GM13977 (cell line): ENCODE measurements at places on chromosomes 11 and 22.

- no peak for DNase-seq
Observed at GRCh38 chr11:41522391-41522790, 62.9 kb upstream of the LRRC4C start.

GRCh38 chr22:44486538-44486937, 11.5 kb downstream of the RTL6 start:
- DNase-seq = no peak

DNA sequence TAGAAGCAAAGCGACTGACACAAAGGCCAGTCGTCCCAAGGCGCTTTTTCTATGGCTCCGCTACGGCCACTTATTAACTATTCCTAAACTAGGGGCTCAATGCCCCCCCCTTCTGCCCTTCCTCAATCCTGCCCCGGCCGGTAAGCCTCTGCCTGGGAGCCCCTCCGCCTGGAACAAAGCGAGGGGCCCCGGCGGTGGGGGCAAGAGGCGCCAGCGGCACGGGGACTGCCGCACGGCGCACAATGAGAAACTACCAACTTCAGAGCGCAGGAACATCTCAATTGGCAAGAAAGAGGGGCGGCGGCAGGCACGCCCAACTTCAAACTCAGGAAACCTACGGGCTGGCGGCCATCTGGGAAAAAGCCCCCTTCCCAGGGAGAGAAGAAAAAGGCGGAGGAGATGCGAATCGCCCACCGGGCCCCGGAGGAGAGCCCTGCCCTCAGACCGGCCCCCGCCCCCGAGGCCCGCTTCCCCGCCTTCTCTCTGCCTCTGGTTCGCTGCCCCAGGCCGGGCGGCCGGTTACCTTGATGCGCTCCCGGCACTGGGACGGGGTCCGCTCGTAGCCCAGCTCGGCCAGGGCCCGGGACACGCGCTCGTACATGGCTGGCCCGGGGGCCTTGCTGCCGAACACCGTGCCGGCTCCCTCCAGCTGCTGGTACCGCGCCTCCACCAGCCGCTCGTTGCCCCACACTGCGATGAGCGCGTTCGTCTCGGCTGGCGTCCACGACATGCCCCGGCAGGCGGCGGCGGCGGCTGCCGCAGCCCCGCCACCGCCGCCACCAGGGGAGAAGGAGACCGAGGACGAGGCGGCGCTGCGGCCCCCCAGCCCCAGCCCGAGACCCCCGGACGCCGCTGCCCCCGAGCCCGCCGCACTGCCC, 619 bp downstream of the MSANTD2 start:
- peak; percentile 71 for DNase-seq

GRCh38 chr22:33544707-33545106, 375.6 kb downstream of the LARGE1 start:
- no peak for DNase-seq

DNA sequence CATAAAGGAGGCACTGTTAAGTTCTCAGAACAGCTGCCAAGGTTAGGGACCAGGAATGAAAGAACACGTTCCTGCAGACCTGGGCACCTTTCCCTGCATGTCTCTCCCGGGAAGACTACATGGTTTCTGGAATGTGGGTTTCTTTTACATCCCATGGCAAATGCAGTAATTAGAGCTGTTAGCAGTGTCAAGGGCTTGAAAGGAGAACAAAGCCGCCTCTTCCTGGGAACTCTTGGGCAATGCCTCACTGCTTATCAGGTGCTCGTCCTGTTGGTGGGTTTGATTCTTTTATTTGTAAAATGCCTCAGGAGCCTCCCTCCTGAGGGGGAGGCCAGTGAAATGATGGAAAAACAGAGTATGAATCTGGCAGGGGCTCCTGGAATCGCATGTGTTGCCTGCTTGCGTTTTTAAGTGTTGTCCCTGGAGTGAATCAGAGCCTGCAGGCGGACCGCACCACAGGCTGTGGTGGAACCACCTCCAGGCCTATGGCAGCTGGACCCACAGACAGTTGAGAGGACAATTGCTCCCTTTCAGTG, 723 bp upstream of the C22orf31 start:
- no peak for DNase-seq

DNA sequence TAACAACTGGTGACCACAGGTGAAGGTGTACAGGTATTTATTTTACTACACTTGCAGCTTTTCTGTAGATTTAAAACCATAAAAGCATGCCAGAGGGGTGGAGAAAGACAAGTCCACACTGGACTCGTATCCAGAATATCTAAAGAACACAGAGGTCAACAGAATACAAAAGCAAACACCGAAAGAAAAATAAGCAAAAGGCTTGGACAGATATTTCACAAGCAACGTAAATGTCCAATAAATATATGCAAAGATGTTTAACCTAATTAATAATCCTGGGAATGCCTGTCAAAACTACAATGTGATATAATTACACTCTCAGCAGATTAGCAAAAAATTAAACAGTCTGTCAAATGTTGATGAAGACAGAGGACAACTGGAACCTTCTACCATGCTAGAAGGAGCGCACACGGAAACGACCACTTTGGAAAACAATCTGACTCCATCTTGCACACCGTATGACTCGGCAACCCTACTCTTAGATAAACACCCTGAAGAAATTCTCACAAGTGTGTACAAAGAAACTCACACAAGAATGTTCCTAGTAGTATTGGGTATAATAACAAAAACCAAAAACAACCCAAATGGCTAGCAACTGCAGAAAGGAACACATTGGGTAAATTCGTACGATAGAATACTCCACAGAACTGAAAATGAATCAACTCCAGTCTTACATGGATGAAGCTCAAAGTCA, 27.2 kb downstream of the GNB1L start:
- DNase-seq = no peak

GRCh38 chr22:49487950-49488349, 339.7 kb downstream of the BRD1 start:
- DNase-seq = no peak

- DNase-seq = no peak
Observed at GRCh38 chr11:71364176-71364671, 84.0 kb downstream of the DHCR7 start.

DNA sequence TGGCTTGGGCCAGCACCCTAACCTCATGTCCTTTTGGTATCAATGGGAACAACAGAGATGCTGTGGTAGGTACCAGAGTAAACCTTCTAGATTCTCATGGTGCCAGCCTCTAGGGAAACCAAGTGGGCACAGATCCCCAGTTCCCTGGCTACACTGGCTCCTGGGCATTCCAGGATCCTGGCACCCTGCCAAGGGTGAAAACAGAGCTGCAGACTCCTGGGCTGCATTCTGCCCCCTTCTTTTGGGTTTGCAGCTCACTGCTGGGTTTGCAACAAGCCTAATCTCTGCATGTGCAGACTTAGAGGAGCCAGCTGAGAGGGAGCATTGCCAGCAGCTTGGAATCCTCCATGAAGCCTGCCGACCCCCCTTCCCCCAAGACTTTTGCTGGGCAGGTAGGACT, 30.6 kb downstream of the PRDM11 start:
- DNase-seq = no peak

GRCh38 chr22:30150212-30150611, 69.9 kb downstream of the HORMAD2 start:
- no peak for DNase-seq

DNA sequence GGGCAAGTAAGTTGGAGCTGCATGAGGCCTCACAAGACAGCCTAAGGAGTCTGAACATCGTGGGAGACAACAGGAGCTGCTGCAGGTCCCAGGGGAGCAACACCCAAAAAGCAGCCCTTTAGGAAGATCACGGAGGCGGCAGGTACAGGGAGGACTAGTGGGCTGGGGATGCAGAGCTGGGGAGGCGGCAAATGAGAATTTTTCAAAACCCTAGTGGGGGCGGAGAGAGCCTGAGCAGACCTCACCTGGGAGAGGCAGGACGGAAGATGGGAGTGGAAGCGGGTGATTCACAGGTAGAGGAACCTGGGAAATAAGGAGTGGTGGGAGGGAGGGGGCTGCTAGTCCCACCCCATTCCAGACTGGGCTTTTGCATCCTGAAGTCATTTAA, 42.1 kb downstream of the DKK3 start:
- DNase-seq = peak; percentile 5

GRCh38 chr11:6864438-6864837, 1.6 kb downstream of the OR10A2 start:
- no peak for DNase-seq

DNA sequence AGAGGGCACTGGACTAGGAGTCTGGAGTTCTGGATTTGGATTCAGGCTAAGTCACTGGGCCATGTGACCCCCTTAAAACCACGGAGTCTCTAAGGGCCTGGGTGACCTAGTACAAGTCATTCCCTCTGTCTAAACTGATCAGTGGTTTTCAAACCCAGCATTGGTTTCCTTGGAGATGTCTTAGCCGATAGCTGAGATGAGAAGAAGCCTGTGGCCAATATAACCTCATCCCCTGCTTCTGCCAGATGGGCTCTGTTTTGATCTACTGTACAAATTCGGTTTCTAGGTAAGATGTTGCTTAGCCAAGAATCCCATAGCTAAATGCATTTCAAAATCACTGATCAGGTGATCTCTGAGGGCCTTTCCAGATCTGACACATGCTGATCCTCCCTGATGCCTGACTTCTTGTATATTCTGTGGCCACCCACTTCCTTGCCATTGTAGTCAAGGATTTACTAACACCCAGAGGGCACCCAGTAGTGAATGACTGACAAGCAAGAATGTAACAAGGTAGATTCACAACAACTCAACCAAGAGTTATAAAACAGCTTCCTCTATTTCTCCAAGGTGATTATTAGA, 53.1 kb downstream of the GALNT18 start:
- no peak for DNase-seq

DNA sequence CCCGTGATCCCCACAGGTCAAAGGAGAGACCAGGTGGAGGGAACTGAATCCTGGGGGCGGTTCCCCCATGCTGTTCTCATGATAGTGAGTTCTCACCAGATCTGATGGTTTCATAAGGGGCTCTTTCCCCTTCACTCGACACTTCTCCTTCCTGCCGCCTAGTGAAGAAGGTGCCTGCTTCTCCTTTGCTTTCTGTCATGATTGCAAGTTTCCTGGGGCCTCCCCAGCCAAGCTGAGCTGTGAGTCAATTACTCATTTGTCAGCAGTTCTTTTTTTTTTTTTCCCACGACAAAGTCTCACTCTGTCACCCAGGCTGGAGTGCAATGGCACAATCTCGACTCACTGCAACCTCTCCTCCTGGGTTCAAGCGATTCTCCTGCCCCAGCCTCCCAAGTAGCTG, 1530.4 kb downstream of the BRD1 start:
- DNase-seq = no peak

DNA sequence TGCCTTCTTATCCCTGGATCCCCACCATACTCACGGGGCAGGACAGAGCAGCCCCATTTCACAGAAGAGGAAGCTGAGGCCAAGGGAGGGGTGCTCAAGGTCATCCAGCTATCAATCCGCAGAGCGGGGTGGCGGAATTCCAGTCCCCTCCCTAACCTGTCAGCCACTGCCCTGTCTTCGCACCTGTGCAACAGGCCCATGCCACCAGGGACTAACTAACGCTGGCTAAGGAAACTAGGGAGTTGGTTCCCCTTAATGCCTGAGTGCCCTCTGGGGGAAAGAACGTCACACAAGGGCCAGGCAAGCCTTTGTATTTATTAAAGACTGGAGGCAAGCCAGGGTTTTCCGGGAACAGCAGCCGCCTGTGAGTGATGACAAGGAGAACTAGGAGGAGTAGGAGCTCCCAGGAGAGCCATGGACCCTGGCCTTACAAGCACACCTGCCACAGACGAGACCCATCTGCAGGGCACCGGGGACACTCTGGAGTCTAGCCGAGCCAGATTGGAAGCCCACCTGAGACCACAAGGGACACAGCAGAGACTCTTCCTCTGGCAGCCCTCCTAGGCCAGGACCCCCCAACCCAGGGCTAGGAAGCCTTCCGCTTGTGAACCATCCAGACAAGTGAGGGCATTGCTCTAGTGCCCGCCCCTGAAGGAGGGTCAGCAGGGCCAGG, 64.4 kb downstream of the MYH9 start:
- no peak for DNase-seq

DNA sequence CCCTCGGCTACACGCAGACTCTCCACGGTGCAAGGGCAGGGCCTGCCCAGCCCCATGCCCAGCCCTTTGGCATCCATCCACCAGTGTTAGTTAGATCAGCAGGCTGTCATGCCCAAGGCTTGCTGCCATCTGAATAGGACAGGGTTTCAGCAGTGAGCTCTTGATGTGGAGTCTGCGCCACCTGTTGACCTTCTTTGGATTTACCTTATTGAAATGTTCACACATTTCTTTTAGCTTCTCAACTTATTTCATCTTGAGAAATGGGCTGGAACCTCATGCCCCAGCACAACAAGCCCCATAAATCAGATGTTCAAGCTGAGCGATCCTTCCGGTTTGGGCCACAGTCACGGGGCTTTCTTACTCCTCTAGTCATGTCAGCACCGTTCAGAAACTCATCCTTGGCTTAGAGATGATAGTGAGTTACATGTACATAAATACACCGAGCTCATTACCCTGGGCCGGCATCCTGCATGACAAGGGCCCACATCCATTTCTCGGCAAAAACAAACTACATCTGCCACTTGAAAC, 61.7 kb downstream of the PARVB start:
- peak; percentile 78 for DNase-seq
